ENCODE measurements at places on chromosomes 7 and 10. TPM values are rescaled to one million over a fixed set of nuclear protein-coding genes. Genes with fewer than 3 reads are reported as not detected.

DNA sequence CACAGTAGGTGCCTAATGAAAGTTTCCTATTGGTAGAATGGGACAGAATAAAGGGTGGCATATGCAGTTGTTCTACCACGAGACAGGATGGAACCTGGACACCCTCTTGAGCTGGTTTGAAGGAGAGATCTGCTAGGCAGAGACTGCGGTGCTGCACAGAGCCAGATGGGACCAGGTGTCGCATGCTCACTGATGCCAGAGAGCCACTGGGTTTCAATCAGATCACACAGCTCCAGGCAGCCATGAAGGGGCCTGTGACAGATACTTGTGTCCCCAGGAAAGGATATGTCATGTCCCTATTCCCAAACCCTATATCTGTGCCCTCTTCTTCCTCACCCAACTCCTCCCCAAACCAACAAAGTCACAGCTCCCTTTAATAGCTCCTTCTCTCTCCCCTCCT lies 235.7 kb downstream of the PRPF18 start:
- DNase-seq, result no peak

Gene RNF133
- 0.90 TPM for total RNA-seq

- no peak for DNase-seq
Observed at GRCh38 chr10:121024905-121025584, 173.9 kb downstream of the WDR11 start.

GRCh38 chr7:156545979-156546378 lies 94.6 kb upstream of the RNF32 start:
- DNase-seq, result no peak

DNA sequence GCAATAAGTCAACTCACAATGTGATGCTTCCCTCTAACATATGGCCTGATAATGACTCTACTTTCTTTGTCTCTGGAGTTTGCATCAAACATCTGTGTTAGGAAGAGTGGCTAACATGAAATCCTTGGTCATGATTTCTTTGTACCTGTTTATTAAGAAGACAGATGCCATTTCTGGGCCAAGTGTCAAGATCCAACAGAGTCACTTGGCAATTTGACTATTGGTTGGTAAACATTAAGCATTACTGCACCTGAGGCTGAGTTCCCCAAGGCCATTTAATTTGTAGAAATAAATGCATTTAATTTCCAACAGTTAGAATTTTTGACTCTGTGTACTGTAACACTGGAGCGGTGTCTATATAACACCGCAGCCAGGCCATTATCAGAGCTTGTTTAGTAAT lies 403.7 kb downstream of the GALNT17 start:
- no peak for DNase-seq

Gene HIP1
- 38.4 TPM for total RNA-seq
